ENCODE measurements at places on chromosomes 1 and 21.

DNA sequence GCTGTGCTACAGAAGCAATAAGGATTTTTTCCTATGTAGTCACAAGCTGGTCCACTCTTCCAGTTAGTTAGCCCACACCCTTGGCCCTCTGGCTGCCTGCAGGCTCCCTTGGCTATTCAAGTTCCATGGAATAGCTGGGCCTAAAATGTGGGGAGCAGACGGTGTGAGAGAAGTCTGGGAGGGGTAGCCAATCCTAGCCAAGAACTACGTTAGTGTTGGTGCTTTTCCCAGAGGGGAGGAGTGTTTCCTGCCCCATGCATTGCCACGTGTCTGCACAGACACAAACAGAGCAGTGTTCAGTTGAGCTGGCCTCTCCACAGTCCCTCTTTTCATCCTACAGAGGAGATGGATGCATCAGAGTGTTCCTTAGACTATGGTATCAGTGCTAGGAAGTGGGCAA lies 59.0 kb upstream of the IPO9 start:
- DNase-seq = no peak

DNA sequence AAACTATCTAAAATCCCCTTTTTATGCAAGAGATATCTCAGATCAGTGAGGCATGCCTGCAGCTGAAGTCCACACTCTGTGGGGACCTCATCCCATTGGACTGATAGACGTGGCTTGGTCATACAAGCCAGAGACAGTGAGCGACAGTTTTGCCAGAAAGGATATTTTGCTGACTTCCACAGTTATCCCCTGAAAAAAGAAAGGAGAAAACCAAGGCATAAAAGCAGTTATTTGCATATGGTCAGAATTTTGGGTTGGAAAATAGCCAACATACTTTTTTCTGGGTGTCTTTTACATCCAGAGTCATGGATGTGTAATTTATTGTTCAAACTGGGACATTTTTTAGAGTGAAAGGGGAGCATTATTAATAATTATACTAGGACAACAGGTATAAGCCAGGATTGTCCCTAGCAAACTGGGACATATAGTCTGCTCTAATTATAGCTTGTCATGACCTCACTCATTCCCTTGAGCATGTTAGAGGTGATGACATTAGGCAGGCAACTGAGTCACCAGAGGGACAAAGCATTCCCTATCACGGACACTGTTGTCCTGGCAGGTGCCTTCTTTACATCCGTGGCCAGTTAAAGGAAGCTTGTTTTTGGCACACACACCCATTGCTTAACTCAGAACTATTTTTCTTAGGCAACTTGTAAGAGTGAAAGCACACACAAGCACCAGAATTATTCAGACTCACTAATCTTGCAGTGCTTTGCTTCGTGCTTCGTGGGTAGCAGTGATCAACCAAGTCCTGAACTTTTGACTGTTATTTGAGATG lies 65.5 kb downstream of the PRRX1 start:
- no peak for DNase-seq

- DNase-seq = no peak
Observed at GRCh38 chr1:1758059-1758621, 20.1 kb downstream of the NADK start.

GRCh38 chr1:154329551-154330131 lies 4.3 kb downstream of the ATP8B2 start:
- no peak for DNase-seq

- DNase-seq = no peak
Observed at GRCh38 chr21:39882151-39882838, 15.1 kb downstream of the PCP4 start.

- no peak for DNase-seq
Observed at GRCh38 chr1:85406081-85406480, 58.9 kb downstream of the DDAH1 start.

All from M059J (cell line).